Right lung (tissue), 10 donors: ENCODE measurements at places on chromosomes 11 and 22. TPM values are rescaled to one million over a fixed set of nuclear protein-coding genes. Genes with fewer than 3 reads are reported as not detected.
A peak's percentile ranks its signal among the peaks of the same experiment; 100 is the strongest.

The MYOD1 gene
- polyA plus RNA-seq: not detected

- no peak for DNase-seq
Measured at GRCh38 chr22:32746732-32747131, 54.8 kb upstream of the TIMP3 start.

- DNase-seq: no peak
Measured at GRCh38 chr11:47391711-47392432, 13.5 kb upstream of the SPI1 start.

DNA sequence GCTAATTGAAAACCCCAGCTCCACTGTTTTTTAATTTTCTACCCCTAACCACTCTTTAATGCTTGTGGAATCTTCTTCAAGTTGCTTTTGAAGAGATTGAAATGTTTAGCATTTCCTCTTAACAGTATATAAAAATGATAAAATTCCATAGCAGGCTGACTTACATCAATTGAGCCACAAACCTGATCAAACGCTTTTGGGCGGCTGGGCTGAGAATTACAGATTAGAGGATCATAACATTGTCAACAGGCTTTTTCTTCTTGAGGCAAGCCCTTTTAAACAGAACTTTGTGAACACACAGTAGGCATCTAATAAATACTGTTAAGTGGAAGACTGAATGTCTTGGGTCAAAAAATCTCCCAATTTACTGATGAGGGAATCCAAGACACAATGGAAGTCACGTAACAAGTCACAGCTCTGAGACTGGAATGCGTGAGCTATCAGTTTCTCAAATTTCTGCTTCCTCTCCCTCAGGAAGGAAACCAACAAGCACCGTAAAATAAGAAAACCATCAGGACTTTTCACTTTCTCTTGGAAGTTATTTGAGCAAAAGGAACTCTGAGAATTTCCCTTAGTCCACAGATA is 50.0 kb upstream of the CCDC89 start:
- DNase-seq: peak; percentile 61

DNA sequence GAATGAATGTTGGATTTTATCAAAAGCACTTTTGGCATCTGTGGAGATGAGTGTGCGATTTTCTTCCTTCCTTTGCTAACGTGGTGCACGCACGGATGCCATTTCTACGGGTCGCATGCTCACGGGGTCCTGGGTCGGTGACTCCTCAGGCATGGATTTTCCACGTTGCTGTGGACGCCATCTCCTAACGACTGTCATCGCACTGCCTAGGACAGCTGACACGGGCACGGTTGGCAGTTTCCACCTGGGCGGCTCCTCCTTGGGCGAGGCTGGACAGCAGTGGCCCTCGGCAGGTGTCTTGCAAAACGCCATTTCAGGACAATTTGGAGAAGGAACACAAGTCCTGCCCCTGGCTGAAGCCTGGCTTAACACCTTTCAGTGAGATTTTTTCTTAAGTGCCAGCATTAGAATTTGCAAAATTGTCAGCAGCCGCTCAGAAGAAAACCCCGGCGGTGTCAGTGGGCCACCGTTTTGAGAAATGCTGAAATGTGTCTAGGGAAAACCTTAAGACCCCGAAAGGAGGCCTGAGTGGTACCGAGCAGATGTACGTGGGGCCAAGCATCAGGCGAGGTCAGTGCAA is 34.7 kb upstream of the TOLLIP start:
- DNase-seq: no peak

GRCh38 chr22:17665854-17666253 is 27.3 kb downstream of the BCL2L13 start:
- peak; percentile 52 for DNase-seq

GRCh38 chr11:1824221-1825038 is 10.4 kb upstream of the SYT8 start:
- no peak for DNase-seq

DNA sequence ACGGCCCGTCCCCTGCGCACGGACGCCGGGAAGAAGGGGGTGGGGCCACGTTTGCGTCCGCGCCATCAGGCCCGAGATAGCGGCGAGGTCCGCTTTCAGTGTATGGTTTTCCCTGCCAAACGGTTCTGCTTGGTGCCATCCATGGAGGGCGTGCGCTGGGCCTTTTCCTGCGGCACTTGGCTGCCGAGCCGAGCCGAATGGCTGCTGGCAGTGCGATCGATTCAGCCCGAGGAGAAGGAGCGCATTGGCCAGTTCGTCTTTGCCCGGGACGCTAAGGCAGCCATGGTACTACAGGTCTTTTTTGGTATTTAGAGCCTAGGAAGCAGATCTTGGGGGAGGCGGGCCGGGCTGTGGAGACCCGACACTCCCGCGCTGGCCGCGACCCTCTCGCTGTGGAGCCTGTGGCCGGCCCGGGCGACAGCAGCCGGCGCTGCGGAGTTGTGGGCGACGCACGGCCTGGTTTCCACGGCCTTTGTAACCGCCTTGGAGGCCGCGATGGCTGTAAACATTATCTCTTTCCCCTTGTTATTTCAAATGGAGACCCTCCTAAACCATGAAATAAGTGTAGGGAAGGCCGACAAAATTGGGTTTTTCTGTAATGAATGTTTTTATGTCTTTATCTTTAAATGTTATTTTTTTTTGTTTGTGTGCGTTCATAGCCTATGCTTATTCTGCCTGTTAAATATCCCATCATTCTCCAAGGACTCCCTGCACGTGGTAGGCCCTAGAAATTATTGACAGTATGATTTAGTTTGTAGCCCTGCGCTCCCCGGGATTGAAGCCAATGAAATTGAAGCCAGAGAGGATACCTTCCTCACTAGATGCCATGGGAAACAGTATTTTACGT is at the start of gene AASDHPPT:
TSS of gene AASDHPPT (plus strand) at position 54 of the 847 bp plus-strand sequence. CDS start at position 103, 49 bp downstream.
- DNase-seq: no peak

DNA sequence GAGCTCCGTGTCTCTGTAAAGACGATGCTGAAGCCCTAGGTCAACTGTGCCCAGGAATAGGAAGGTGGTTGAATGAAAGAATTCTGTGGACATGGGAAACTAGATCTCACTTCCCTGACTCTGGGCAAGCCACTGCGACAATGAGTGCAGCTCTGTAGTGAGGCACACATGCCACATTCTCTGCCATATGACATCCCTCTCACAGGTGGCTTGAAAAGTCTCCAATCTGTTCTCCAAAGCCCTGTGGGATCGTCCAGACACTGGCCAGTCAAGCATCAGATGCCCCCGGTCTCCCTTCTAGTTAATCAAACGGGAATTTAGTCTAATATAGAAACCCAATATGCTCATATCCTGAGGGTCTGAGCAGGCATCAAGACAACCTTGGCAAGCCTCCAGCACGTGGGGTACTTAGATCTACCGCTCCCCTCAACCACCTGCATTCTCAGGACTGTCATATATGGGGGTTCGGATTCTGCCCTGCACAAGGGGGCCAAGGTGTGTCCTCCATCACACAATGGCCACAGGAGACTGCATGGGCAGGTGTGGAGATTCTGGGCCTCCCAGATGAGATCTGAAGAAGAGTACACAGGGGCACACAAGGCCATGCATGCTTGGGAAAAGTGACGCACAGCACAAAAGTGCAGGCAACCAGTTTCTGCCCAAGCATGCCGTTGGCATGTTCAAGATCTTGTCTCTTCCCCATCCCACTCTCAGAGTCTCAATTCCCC is 11.9 kb downstream of the DKK3 start:
- no peak for DNase-seq

- no peak for DNase-seq
Measured at GRCh38 chr22:33652615-33653014, 267.7 kb downstream of the LARGE1 start.

DNA sequence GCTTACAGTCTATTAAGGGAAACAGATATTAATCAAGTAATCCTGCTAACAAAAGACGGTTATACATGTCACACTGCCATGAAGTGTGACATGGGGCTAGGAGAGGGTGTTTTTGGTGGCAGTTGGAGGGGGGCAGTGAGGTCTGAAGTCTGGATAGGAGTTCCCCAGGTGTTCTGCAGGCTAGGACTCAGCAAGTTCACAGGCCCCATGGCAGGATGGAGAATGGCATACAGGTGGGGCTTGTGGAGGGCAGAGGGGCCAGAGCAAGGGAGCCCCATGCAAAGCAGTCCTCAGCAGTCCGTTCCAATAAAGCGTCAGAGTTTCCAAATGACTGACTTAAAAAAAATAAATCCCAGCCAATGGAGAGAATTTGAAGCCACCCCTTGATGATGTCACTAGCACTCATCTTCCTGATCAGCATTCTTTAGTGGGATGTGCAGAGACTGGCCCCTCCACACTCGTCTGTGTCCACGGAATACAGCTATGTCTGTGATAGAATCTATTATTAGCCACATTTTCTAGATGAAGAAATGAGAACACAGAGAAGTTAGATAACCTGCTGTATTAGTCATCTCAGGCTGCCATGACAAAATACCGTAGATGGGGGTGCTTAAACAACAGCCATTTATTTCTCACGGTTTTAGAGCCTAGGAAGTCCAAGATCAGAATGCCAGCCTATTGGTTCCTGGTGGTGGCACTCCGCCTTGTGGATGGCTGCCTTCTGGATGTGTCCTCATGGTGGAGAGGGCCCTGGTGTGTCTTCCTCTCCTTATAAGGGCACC is 32.6 kb downstream of the PRDM11 start:
- no peak for DNase-seq

- DNase-seq: peak; percentile 97
Measured at GRCh38 chr11:57322256-57323166, 2.2 kb downstream of the TNKS1BP1 start.
